GM19239 (cell line): ENCODE measurements at places on chromosomes 3 and 15.

GRCh38 chr3:12139111-12139511, 19.6 kb downstream of the TIMP4 start:
- DNase-seq, result no peak

DNA sequence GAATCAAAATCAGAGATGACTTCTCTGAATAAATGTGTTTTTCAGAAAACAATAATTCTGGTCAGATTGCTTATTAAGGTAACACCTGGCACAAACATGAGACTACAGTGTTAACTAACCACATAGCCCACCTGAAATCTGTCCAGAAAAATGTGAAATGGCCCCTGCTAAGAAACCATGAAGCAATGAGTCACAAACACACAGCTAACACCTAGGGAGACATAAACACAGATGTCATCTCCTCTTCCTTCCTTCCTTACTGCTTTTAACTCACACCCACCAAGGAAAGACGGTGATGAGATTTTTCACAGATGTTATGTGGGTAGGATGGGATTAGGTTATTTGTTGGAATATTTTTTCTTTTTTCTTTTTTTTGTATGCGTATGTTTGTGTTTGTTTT, 315.0 kb upstream of the STAC start:
- DNase-seq, result no peak

DNA sequence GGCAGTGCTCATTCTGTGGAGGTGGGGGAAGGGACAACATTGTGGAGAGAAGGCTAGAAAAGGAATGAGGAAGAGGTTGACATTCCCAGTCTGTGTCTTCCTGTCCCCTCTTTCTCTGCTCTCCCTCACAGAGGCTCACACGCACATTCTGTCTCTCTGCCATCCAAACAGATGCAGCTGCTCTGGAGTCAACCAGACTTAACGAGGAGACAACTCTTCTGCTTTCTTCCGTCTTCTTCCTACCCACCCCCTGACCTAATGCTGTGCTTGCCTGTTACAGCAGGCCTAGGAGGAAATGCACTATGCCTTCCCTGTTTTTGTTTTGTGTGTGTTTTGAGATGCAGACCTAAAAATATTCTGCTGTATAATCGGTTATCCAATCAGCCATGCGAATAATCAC, 121.9 kb downstream of the CACNA1D start:
- no peak for DNase-seq

DNA sequence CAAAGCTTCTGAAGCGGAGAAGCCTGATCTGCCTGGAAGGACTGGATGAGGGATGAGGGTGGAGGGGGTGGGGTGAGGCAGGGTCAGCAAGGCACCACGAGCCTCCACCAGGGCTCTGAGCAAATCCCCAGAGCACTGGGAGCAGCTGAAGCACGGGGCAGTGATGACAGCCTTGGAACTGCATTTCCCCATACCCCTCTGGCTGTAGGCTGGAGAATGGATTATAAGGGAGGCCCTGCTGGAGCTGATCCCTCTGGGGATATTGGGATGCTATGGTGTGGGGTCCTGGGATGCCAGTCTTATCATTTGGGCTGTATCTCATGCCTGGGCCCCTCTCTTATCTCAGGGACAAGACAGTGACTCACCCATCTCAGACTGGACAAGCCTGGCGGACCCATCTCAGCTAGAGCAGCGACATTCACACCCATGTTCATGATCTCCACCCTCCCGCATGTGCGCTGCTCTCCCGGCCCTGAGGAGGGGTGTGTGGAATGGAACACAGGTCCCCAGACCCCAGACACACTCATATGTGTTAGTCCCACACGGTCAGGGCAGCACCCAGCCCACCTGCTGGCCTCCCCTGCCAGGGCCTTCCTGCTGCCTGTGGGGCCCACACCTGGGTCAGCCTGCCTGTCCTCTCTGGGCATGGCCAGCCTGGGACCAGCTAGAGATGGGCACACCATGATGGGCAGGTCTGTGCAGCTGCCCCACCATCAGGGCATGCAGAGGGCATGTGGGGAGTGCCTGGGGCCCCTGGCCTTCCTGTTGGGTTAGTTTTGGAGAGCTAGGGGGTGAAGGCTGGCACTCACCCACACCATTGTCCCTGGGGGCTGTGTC, 97.1 kb downstream of the FBLN2 start:
- DNase-seq, result no peak

DNA sequence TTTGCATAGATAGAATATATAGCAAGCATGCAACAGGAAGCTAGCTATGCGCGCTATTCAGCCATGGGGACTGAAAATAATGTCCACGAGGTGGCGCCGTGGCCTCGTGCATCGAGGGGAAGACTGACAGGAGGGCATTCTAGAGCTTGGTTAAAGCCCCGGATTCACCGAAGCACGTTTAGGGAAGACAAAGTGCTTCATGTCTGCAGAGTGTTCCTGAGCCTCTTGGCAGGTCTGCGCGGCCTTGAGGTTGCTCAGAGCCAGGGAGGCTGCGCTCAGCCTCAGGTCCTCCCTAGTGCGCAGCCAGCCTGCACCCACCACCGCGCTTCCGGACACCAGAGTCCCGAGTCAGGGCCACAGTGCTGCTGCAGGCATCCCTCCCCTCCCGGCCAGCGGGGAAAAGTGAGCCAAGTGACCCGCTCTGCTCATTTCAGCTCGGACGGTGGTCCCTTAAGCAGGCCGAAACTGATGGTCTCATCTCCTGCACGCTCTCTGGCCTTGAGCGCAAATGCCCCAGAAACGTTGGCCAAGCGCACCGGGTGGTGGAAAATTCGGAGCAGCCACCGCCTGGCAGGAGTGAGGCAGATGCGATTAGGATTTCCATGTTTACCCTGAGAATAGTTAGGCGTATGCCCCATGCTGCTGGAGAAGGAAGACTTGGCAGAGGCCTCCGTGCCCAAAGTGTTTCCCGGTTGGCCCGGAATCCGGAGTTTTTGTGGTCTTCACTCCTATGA, 24.8 kb downstream of the GABRA5 start:
- no peak for DNase-seq

- DNase-seq, result no peak
Measured at GRCh38 chr3:118146658-118147375, 887.8 kb downstream of the IGSF11 start.

GRCh38 chr15:88006146-88006545, 250.4 kb downstream of the NTRK3 start:
- DNase-seq, result no peak

GRCh38 chr15:62740141-62741004, 302.2 kb upstream of the TPM1 start:
- DNase-seq, result no peak

DNA sequence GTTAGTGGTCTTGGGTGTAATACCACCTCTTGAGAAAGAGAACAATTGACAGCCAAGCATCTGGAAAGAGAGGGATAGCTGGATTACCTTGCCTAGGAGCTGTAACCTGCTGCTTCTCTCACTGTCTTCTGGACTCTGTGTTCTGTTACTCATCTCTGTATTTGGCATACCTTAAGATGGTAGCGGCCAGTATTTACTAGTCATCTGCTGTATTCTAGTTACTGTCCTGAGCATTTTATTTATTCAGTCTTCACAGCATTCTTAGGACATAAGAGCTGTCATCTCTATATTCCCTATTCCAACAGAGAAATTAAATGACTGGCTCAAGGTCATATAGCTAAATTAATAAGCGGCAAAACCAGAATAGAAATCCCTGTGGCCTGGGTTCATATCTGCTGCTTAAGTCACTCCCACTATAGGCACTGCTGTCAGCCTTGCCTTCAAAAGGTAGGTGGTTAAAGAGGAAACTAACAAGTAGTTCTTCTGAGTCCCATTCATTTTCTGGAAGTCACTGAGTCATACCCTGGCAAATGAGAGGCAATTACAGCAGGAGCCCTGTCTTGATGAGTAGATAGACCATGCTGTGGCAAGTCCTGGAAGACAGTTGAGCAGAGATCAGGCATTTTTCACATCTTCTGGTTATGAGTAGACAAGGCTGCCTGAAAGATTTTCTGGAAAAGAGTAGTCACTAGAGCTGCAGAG, 68.2 kb downstream of the RAB7A start:
- DNase-seq, result no peak
